ENCODE measurements at places on chromosomes 5 and 9. TPM values are rescaled to one million over a fixed set of nuclear protein-coding genes. Genes with fewer than 3 reads are reported as not detected.

The DIPK1B gene
- 3.0 TPM for total RNA-seq

The WNK2 gene
- 3.7 TPM for total RNA-seq

The SOWAHA gene
- total RNA-seq, result 1.7 TPM

The GRIA1 gene
- not detected for total RNA-seq

The SPINK7 gene
- not detected for total RNA-seq

The BRINP1 gene
- total RNA-seq, result 0.25 TPM

The DOLK gene
- 7.5 TPM for total RNA-seq

The DBH gene
- total RNA-seq, result 16.7 TPM

The SLC26A2 gene
- 1.3 TPM for total RNA-seq

- DNase-seq, result no peak
Measured at GRCh38 chr5:994272-994607, 14.4 kb upstream of the NKD2 start.

- DNase-seq, result no peak
Measured at GRCh38 chr5:142117579-142118151, 9.1 kb downstream of the NDFIP1 start.

DNA sequence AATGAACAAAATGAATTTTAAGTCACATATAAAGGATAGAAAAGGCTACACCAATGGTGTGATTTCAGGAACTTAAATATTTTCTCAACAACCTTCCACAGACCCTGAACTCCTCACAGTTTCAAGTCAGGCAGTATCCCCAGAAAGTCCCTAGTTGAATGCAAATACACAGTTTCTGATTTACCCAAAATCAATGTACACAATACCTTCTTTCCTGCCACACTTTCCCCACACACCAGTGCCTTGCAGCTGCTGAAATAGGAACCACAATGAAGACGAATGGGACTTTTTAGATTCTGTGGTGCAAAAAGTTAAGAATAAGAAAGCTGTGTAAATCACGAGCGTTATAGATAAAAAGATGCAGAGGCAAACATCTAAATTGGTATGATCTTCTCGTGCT is 552.4 kb upstream of the MEF2C start:
- DNase-seq, result no peak

GRCh38 chr9:80285326-80285725 is 713.6 kb downstream of the TLE4 start:
- DNase-seq, result no peak

DNA sequence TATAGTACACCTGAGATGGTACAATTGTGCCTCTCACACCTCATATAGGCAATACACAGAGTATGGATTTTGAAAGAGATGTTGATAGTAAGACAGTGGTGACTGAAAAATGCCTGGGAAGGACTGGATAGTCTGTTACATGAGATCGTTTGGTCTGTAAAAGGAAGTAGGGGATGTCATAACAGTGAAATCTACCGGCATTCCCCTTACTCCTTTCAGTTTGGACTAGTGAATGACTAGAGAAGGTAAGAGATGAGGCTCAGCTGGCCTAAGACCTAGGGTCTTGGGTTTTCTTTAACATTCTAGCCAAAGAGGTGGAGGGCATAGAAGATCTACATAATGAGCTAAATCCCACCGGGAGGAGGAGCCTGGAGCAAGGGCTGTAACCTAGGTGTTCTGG is 8.1 kb downstream of the TAL2 start:
- no peak for DNase-seq

DNA sequence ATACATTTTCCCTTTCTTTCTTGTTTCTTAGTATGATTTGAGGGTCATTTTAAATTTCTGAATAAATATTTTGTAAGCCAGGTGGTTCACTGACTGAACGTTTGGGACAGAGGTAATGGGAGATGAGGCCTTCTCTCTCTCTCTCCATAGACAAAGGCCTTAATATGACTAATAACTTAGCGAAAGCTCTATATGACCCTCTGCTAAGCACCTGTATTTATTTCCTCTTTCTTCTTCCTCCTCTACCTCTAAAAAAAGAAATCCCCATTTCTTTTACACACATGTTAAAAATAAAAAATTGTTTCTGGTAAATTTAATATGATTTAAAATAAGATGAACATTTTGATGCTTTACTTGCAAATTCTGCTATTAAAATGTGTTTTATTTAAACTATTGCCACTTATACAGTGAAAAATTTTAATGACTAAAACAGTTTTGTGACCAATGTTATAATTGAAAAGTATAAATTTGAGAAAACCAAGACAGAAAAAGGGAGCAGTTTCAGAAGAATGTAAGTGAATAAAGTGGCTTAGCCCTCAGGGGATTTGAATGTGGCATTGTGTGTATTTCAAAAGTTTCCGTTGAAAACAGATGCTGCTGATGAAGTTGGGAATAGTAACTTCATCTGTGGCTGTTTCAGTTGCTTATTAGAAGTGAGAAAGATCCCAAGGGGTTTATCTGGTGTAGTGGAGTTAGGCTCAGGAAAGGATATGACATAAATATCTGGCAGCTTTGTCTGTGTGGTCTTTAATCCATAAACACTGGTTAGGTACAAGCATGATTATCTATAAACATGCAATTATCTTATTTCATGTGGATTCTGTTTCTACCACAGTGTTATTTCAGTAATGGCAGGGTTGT is 128.6 kb upstream of the GRHPR start:
- DNase-seq, result no peak

DNA sequence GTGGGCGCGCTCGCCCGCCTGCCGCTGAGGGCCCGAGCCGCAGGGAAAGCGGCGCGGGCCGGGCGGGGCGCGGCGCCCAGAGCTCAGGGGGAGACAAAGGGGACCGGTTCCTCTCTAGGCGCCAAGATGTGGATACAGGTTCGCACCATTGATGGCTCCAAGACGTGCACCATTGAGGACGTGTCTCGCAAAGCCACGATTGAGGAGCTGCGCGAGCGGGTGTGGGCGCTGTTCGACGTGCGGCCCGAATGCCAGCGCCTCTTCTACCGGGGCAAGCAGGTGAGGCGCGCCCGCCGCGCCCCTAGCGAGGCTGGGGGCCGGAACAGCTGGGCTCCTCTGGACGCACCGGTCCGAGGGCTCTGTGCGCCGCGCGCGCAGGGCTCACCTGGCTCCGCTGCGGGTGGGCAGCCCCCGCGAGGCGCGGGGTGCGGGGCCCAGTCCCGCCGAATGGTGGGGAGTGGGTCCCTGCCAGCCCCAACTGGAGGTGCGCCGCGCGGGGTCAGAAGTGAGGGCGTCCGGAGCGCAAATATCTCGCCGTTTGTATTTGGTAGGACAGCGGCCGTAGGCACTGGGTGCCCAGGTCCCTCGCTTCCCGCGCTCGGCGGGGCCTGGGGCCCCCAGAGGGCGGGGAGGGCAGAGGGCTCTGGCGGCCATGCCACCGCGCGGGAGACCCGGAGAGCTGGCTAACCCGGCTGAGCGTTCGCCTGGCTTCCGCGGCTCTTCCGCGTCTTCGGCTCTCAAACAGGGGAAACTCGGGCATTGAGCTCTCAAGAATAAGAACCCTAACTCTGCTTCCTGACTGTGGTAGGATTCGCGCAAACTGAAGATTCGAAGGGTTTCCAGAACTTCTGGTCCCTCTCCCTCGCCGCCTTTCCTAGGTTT is 607 bp downstream of the UHRF2 start:
- peak; percentile 57 for DNase-seq

DNA sequence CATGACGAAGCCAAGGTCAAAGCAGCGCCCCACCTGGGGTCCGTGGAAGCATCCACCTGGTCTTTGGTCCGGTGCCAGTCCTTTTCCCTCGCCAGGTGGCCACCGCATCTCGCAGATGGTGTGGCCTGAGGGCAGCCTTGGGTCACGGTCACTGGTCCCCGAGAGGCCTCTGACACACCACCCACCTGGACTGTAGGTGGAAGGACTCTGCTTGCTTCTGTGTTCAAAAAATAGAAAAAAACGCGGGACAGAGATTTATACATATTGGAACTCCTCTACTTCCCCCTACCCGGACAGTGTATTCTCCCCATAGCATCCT is 466 bp upstream of the TTC39B start:
- no peak for DNase-seq

- DNase-seq, result no peak
Measured at GRCh38 chr9:108882052-108882888, 20.2 kb downstream of the ACTL7A start.

DNA sequence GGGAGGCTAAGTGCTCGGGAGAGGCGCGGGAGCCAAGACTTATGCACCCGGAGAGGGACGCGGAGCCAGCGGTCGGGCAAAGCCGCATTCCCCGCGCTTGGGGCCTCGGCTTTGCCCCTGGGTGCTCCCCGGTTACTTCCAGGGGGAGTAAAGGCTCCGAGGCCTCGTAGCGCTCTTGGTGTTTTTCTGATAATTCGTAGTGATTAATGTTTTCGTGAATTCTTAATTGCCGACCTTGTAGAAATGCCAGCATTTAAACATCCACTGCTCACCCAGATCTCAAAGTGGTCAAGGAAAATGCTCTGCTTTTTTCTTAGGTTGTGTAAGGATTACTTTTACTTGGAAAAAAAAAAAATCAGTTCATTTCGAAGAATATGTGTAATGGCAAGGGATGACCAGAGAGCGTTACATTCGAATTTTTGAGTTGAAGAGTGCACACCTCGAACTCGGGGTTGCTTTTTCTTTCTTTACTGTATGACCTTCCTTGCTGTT is 654 bp upstream of the TUT7 start:
- DNase-seq, result no peak

DNA sequence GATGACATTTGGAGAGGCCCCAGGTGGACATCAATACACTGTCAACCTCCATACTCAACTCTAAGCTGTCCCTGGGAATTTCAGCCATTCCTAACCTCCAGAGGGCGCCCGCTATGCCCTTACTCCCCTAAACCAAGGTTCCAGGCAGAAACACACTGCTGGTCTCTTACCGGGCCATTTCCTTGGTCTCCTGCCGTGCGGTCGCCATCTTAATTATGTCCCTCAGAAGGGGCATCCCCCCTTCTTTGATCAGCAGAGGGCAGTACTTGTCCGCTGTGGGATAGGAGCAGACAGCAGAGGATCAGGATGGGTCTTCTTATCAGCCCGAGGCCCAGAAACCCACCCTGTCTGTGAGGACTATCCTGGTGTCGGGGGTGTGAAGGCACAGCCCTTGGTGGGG is 9.3 kb upstream of the ZDHHC12 start:
- DNase-seq, result peak; percentile 69

- DNase-seq, result no peak
Measured at GRCh38 chr5:40575921-40576320, 103.8 kb upstream of the PTGER4 start.

GRCh38 chr5:53425687-53426511 is 54.5 kb upstream of the FST start:
- DNase-seq, result no peak

DNA sequence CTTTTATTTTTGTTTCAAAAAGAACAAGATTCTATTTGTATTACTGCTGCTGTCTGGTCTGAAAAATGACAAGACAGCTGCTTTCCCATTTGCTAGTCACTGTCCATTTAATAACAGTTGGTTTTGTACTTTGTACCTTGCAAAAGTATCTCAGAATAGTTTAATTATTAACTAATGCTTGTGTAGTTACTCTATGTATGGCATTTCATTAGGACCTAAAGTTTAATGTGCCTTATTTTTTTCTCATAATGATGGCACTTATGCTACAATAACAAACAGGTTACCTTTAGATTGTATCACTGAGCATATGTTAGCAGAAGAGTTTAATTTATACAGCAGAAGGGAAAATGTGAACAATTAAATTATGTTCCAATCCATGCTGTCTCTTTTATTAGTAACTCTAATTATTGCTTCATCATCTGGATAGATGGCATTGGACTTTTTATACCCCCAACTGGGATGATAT is 134.2 kb downstream of the CDH10 start:
- DNase-seq, result no peak

- no peak for DNase-seq
Measured at GRCh38 chr9:14277244-14277643, 36.7 kb downstream of the NFIB start.

DNA sequence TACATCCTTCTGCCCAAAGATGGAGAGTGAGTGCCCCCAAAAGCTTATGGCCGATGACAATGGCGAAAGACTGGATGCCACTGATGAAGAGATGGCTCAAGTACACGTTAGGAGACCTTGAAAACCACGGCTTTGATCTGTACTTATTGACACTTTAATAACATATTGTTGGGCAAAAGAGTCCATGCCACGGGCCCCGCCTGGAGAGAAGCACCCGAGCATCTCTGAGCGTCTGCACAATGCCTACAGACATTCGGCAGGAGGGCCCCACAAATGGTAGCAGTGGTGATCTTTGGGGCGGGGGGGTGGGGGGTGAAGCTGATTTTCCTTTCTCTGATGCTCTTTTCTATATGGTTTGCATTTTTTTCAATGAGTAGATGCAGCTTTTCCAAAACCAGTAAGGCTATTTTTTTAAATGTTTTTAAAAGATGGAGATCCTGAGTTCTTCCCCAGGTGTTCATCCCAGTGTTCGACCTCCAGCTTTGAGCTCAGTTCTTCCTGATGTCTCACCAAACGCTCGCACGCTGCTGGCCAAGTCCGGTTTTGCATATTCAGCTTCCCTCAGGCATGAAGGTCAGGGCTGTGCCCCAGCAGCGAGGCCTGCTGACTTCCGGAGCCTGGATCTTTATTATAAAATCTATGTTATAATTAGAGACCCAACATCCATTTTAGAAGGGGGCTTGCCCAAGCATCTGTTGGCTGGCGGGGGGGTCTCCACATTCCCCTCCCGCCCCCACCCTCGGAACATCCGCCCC is 34.3 kb upstream of the BARHL1 start:
- DNase-seq, result no peak

DNA sequence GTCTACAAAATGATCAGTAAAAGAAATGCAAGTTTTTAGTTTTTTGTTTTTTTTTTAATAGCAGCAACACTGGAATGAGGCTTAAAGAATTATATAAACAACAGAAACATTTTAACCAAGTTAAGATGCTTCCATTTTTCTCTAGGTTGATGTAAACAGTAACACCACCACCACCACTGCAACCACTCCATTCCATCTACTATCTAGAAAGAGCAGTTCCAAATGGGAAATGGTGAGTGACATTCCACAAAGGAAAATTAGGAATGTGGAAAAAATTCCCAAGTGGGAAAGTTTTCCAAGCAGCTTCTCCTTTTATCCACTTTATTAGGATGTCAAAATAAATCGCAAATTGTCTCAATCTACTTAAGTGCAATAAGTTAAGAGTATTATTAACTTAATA is 32.6 kb downstream of the SLC38A9 start:
- DNase-seq, result no peak

- no peak for DNase-seq
Measured at GRCh38 chr9:129559506-129559881, 61.4 kb downstream of the C9orf50 start.

GRCh38 chr9:72048850-72049249 is 11.6 kb downstream of the C9orf57 start:
- DNase-seq, result no peak

- no peak for DNase-seq
Measured at GRCh38 chr5:76626738-76627137, 3.5 kb upstream of the F2RL2 start.

Data from left lobe of liver (tissue), 2 donors.